CMK (cell line): ENCODE measurements at places on chromosomes 4 and X.

DNA sequence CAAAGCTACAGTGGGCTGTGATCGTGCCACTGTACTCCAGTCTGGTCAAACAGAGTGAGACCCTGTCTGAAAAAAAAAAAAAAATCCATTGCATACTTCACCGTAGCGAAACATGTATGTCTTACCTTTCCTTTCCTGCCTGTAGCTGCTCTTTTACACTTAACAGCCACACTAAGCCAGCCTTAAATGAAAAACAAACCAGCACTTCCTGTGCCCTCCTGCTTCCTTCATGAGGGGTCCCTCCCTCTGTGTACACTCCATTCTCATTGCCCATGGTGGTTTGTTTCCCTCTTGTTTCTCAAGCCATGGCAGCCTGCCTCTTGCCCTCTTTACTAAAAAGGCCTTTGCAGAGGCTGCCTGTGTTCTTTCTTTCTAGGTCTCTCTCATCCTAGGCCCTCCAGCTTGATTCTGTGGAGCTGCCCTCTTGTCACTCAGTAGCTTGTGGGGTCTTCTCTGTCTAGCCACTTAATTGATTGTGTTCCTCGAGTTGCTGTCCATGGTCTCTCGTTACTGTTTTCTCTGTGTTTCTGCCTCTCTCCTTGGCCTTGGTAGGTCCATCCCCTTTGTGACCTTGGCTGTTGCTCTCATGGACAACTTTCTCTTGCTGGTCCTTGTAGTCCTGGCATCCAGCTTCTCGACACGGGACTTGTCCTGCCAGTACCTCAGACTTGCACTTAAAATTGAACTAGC, 52.1 kb upstream of the MSANTD1 start:
- no peak for DNase-seq

DNA sequence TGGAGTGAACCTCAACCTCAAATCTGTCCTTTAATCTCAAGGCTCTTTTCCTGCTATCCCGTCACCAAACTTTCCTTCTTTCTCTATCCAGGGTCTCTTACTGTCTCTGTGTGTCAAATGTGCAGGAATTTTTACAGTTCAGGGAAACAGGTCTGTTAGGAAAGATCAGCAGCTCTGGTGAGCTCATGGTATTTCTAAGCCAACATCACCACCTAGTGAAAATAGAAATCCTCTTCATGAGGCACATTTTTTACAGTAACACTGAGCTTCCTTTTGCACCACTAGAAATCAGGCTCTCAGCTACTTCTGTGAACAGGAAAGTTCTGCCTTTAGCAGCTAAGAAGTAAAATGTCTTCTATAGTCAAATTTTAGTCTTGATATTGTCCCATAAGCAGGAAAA, 39.6 kb downstream of the NUDT11 start:
- DNase-seq = no peak

GRCh38 chr4:182770259-182770995, 146.8 kb downstream of the DCTD start:
- no peak for DNase-seq

GRCh38 chr4:186588503-186588902, 33.1 kb upstream of the MTNR1A start:
- no peak for DNase-seq

- peak; percentile 63 for DNase-seq
Observed at GRCh38 chr4:6574747-6575502, at the start of gene MAN2B2. Gene MAN2B2, plus strand, starts transcription at chr4:6575189. Its CDS starts 22 bp downstream, at chr4:6575211.

GRCh38 chr4:148056879-148057278, 325.0 kb downstream of the ARHGAP10 start:
- peak; percentile 78 for DNase-seq

DNA sequence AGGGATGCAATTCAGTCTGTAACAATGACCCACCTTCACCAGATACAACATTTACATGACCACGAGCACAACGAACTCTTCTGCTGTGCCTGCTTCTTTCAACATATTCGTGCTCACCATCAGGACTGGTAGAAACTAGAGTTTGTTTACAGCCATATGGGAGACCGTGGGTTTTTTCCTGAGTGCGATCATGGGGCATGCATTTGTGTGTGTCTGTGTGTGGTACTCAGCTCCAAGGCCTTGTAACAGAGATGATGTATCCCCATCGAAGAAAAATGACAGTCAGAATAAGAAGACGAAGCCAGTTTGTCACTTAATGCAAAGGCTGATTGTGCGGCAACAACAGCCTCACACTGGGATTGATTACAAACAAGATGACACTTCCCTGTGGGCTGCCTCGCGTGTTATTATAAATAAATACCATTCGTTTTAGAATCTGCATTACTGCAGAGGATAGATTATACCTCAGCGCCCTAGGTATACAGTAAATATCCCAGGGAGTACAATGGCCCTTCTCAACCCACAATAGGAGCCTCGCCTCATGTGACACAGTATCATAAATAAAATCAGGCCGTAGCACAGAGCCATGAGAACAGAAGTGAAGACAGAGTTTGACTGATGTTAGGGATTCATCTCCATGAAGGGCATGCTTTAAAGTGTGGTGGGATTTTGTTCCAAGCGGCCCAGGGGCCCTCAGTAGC, 97.3 kb upstream of the NOCT start:
- DNase-seq = no peak

DNA sequence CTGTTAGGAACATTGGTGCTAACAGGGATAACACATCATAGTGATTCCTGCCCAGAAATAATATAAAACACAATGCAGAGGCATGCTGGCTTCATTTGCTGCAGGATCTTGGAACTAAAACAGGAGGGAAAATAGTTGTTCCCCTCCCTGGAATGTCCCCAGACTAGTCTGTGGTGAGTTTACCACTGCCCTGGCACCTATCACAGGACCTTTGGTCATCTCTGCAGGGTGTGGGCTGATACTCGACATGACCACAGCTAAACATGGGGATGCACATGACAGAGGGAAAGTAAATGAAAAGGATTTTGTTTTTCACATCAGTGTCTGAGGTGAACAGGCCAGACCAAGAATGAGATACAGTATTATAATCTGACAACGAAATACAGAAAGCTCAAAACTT, 160.2 kb upstream of the DKK2 start:
- DNase-seq = no peak

DNA sequence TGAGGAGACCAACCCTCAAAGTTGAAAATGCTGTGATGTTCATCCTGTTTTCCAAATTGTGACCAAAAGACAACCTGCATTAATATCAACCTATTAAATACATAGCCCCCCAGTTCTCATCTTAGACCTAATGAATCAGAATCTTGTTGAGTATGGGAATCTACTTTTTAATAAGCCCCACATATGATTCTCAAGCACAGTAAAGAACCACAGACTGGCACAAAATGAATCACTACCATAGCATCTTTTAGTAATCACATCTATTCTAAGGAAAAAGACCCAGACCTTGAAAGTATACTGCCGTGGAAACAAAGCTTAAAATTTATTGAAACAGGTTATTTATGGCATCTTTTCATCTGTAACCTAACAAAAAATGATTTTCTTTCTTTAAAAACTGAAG, 152.9 kb downstream of the STPG2 start:
- DNase-seq = no peak

DNA sequence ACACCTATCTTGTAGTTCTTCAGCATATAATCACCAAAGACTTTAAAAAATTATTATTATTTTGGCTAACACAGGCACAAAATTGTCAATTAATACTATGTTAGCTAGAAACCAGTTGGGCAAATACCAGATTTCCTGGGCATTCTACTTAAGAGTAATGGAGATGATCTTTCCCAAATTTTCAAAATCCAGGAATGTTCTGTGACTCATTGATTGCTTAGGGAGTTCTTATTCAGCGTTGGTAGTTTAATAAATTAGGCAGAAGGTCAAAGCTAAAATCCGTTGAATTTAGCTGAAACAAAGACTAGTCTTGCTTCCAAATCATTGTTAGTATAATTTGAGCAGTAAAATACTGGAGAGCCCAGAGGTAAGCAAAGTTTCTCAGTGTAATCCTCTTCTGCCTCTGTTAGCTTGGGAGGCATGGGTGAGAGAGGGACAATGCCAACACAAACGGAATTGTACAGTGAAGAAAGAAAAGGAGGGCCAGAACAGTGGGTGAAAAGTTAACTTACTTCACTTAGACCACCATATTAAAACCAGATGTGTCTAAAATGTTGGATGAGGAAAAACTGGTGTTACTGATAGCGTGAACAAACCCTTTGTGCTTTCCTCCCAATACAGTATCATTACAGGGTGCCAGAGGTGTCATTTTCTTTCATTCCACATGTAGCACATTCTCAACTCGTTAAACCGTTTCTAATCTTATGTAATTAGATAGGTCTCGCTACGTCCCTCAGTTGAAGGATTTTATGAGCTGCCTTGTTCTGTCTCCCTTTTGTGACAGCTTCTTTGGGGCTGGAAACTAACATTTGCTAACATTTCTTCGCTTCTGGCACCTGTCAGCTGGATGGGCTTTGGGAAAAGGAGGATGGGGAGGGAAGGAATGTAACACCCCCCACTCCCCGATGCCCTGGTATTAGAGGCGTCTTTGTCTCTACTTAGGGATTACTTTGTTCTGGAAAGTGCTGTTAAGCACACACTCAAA, 87.4 kb upstream of the CITED1 start:
- DNase-seq = no peak
